Activated T-helper 9 cell treated with anti-CD3 and anti-CD28 coated beads, Interleukin-2, amount 50 U/mL, for 16 hours (primary cell): ENCODE measurements at places on chromosomes 12 and 14.
A peak's percentile ranks its signal among the peaks of the same experiment; 100 is the strongest.

- no peak for DNase-seq
Measured at GRCh38 chr14:90449411-90449810, 52.6 kb downstream of the CALM1 start.

- no peak for DNase-seq
Measured at GRCh38 chr14:92160619-92161018, 38.9 kb downstream of the CPSF2 start.

GRCh38 chr12:12686925-12687324 is 9.1 kb downstream of the GPR19 start:
- DNase-seq = no peak

GRCh38 chr12:54704202-54704601 is 56.0 kb upstream of the DCD start:
- no peak for DNase-seq

- no peak for DNase-seq
Measured at GRCh38 chr14:23326491-23327332, 5.5 kb downstream of the PABPN1 start.

DNA sequence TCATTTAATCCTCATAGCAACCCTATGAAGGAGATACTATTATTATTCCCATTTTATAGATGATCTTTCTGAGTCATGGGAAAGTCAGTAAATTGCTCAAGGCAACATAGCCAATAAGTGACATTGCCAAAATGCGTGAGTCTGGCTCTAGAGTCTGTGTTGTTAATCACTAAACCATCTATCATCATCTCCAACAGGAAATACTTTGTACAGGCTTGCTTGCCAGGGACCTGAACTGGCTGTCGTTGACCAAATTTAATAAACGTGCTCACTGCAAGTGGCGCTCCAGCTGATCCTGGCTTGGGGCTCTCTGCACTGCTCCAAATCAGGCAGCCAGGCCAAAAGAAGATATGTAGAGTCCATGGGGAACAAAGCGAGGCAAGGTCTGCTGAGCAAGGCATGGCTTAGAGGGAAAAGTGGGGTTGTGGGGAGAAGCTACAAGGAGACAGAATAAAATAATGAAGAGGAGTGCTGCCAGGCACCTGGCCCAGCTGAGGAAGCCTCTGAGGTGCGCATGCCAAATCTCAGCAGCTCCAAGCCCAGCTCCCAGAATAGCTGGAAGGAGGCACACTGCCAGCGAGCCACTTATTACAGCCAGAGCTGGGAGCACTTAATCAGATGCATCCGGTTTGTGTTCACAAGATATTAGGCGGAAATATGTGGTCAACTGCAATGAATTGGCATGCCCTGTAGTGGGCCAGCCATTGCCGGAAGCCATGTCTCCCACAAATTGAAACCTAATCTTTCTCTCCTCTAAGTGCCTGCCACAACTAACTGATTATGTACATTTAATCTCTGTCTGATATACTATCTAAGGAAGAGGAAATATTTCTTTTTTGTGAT is 43.3 kb upstream of the PTPRO start:
- no peak for DNase-seq

GRCh38 chr14:55913324-55914025 is 204.7 kb upstream of the PELI2 start:
- no peak for DNase-seq

DNA sequence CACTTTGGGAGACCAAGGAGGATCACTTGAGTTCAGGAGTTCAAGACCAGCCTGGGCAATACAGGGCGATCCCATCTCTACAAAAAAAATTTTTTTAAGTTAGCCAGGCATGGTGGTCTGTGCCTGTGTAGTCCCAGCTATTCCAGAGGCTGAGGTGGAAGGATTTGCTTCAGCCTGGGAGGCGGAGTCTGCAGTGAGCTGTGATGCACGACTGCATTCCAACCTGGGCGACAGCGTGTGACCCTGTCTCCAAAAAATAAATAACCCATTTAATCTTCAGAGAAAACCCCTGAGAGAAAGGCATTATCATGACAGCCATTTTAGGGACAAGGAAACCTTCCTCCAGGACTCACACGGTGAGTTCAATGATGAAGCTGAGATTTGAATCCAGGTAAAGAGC is 3.7 kb upstream of the FKBP4 start:
- DNase-seq = no peak

DNA sequence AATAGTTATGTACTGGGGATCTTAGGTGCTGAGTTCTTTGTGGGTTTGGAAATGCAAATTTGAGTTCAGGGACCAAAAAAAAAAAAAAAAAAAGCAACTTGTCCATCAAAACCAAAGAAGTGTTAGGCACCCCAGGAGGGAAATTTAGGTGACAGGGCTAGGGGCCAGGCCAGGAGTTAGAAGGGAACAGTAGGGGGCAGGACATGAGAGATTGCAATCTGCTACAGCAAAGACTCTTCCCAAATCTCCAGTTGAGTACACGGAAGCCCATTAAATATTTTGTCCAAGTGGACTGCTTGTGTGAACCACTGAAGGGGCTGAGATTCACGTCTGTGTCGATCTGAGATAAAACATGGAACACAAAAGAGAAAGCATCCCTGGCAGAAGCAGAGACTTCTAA is 52.8 kb downstream of the TSPAN19 start:
- DNase-seq = no peak

DNA sequence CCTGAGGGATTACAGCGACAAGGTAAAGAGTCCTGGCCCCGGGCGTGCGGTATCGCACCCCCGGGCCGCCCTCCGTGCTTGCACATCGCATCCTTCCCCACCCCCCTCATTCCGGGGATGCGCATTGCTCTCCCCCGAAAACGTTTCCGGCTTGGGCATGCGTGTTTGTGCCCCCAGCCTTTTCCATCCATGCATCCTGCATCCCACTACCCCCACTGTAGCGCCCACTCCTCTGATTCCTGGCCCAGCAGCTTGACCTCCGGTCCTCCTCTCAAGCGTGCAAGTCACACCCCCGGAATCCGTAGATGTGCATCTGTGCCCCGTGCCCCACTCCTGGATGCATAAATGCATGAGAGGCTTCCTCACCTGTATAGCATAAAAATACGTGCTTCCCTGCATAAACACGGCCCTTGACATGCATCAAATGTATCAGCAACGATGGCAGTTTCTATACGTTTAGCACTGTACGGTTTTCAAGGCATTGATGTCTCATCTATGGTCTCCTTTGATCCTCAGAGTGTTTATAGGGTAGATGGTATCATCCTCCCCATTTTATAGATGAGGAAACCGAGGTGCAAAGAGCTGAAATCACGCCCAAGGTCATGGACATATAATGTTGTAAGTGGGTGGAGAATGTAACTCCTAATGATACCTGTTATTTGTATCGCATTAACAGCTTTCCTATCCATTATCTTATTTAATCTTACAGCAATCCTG is 484 bp downstream of the RIC8B start:
- DNase-seq = no peak

DNA sequence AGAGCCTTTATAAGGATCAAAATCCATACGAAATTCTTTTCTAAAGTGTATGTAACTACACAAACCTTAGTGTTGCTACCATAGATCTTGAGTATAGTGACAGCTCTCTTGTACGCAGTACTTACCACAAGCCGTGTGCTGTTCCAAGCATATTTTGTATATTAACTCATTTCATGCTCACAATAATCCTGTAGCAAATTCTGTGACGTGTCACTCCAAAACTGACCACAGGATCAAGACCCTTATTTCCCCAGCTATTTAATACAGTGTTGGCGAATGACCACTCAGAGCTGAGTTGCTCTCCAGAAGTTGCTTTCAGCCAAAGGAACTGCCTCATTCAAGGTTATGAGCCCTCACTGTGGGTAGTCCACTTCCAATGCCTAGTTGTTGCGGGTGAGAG is 169.8 kb downstream of the BTG1 start:
- no peak for DNase-seq

DNA sequence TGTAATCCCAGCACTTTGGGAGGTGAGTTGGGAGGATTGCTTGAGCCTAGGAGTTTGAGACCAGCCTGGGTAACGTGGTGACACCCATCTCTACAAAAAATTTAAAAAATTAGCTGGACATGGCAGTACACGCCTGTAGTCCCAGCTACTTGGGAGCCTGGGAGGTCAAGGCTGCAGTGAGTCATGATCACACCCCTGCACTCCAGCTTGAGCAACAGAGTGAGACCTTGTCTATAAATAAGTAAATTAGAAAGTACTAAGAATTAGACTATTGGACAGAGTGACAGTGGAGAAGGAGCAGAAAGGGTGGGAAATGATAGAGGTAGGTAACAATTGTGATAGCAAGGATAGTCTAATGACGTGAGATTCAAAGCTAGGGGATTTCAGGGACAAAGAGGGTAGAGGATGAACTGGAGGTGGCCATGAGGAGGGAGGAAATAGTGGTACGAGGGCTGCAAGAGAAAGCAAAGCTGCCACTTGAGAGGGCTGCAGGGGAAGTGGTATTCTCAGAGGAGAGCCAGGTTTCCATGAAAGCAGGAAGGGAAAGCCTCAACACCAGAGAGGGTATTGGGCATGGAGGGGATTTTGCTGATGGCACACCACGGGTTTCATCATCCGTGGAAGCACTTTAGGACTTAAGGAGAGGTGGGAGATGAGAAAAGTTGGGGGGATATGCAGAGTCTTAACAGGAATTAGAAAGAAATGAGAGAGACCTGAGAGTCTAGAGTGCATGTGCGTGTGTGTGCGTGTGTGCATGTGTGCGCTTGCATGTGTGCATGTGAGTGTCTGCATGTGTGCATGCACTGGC is 85.6 kb downstream of the SYNE2 start:
- DNase-seq = no peak

DNA sequence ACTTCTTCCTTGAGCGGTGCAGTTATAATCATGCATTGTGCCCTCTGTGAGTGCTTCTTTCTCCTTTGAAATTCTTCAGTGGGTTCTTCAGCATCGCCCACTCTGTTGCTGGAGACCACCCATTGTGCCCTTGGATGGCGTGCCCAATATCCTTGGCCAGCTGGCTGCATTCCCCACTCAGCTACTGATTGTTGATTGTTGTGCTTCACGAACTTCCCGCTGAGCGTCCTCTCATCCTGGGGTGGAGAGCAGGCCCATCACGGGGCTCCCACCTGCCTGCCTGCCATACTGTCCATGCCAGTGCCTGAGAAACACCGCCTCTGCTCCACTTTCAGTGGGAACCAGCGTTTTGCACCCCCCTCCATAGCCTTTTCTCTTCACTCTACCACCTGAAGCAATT is 8.6 kb upstream of the SSTR1 start:
- no peak for DNase-seq

DNA sequence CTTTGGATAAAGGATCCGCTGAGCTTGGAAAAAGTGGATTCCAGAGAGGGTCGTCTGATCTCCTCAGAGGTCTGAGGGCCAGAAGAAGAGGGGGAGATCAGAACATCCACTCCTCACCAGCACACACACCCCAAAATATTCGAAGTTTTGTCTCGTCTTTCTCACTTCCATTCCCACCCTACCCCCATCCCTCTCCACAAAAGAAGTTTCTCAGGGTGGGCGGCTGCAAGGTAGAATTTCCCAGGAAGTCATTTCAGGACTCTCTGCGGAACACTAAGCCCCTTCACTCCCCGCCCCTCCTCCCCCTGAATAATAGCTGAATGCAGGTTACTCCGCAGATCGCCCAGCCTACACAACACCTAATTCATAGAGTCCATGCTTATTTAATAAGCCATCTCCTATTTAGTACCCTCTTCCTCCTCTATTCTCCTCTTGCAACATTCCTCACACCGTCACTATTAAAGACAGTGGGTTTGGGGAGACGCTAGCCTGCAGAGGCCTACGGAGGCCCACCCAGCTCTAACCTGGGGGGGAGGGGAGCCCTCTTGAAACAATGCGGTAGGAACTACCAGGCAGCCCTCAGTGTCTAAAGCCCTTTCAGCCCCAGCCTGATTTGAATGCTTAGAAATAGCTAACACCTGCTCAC is 649 bp upstream of the SALL2 start:
- DNase-seq = no peak

DNA sequence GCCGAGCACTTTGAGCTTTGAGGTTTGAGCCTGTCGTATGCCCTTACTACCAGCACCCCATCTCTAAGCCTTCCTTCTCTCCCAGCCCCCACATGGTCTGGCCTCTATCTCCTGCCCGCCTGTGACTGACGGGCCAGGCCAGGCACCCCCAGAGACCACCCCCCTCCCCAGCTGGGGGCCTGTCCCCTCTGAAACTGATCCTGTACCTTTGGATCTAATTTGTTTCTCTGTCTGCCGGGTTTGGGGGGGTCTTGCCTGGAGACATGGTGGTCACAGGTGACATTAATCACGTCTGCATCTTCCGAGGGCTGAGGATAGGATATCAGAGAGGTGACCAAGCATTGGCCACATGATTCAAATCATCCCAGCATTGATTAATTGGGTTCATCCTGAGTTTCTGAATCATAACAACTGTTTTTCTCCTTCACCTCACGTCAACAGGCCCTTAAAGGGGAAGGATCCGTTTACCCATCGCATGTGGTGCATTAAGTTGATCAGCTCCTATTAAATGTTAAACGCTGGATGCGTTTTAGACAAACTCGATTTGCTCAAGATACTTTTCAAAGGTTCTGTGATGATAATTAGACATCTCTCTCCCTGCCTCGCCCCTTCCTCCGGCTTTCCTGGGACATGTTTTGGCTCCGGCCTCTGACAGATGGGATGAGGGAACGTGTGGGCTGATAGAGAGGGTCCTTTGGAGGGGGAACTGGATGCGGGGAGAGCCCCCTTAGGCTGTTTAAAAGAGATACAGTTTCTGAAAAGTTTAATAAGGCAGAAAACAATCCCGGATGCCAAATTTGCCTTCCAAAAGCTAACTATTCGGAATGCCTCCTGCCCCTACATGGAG is 63.3 kb upstream of the TBX3 start:
- DNase-seq = no peak

GRCh38 chr14:57729208-57730187 is 136.4 kb downstream of the SLC35F4 start:
- DNase-seq = no peak

- no peak for DNase-seq
Measured at GRCh38 chr14:20583908-20584307, 3.9 kb downstream of the RNASE11 start.

- DNase-seq = no peak
Measured at GRCh38 chr14:89805501-89805900, 149.0 kb downstream of the EFCAB11 start.

- DNase-seq = no peak
Measured at GRCh38 chr14:104331871-104332605, 193.7 kb downstream of the KIF26A start.

- DNase-seq = no peak
Measured at GRCh38 chr12:104462931-104463339, 6.2 kb downstream of the CHST11 start.

DNA sequence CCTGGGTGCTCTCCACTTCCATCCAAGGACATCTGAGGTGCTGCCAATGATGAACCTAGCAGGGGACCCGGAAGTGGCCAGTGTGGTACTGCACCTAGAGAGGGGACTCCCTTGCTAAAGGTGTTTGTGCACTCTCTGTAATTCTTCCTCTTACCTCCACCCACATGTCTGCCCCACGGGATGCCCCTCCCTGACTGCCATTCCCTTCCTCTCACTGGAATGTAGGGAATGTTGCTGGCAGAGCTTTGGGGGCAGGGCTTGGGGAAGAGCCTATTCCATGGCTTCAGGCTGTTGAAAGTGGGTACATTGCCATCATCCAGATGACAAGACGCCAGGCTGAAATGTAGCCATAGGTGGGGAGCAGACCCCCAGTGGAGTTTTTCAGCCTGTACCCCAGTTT is 153.2 kb downstream of the SMOC1 start:
- no peak for DNase-seq

GRCh38 chr12:102468261-102468915 is 12.0 kb downstream of the IGF1 start:
- no peak for DNase-seq

- DNase-seq = no peak
Measured at GRCh38 chr12:24560831-24561271, 388.1 kb downstream of the BCAT1 start.

- DNase-seq = peak; percentile 94
Measured at GRCh38 chr12:132828706-132829534, at the start of gene GOLGA3. TSS of gene GOLGA3 (minus strand) at chr12:132828869. CDS start at chr12:132822128, 6,741 bp downstream.

- no peak for DNase-seq
Measured at GRCh38 chr14:99986396-99986795, 78.8 kb upstream of the EVL start.
